ENCODE measurements at places on chromosomes 3 and 15. TPM values are rescaled to one million over a fixed set of nuclear protein-coding genes. Genes with fewer than 3 reads are reported as not detected.
A peak's percentile ranks its signal among the peaks of the same experiment; 100 is the strongest.

Gene ANKRD34C
- total RNA-seq = 0.25 TPM

DNA sequence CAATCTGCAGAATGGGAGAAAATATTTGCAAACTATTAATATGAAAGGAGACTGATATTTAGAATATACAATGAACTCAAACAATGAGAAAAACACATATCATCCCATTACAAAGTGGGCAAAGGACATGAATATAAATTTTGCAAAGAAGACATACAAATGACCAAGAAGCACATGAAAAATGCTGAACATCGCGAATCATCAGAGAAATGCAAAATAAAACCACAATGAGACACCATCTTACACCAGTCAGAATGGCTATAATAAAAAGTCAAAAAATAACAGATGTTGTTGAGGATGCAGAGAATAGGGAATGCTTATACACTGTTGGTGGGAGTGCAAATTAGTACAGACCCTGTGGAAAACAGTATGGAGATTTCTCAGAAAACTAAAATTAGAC, 83.6 kb downstream of the RAP2B start:
- no peaks in the 10 kb centered on the region for H3K4me1 ChIP-seq
- H3K36me3 ChIP-seq = no peaks in the 10 kb centered on the region
- H3K4me3 ChIP-seq = no peak overlapping the region

GRCh38 chr3:66425032-66425431, 75.8 kb downstream of the LRIG1 start:
- no peak overlapping the region for H3K4me3 ChIP-seq
- peak overlapping the region; percentile 79 for H3K27ac ChIP-seq
- no peaks in the 10 kb centered on the region for H3K27me3 ChIP-seq
- H3K4me1 ChIP-seq = peaks cover 50% of the 10 kb centered on the region
- DNase-seq = no peak
- H3K36me3 ChIP-seq = no peaks in the 10 kb centered on the region

Gene CTDSPL
- total RNA-seq = 28.0 TPM

DNA sequence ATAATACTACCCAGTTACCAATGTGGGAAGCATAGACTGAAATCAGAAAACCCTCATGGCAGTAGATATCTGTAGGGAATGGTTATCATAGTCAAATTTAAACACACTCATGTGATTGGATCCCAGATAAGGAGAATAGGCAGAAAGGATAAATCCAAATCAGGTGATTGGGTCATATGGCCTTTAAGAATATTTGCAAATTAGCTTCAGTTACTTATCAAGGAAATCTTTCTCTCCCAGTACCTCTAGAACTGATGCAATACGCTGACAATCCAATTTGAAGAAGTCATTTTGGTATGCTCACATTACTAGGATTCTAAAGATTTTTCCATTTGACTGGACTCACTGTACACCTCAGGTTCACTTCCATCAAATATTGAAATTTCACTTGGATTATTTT, 87.7 kb upstream of the MNS1 start:
- no peaks in the 10 kb centered on the region for H3K4me1 ChIP-seq
- no peak overlapping the region for H3K27ac ChIP-seq
- H3K27me3 ChIP-seq = no peaks in the 10 kb centered on the region
- DNase-seq = no peak
- H3K4me3 ChIP-seq = no peak overlapping the region
- no peaks in the 10 kb centered on the region for H3K36me3 ChIP-seq

DNA sequence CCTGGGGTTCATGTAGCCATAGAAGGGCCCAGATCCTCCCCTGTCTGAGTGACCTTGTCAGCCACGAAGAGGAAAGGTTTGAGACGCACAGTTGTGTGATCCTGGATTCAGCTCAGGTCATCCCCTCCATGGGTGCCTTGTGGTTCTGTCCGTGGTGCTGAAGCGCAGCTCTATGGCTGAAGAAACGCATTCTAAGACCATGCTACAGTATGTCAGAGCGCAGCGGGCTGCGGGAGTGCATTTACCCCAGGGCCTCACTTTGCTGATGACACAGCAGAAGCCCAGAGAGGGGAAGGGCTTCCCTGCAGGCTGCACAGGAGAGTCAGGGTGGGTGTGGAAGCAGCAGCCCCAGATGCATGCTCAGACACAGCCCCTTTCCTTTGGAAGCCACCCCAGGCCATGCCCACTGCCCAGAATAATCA, 68.8 kb upstream of the IQSEC1 start:
- H3K4me3 ChIP-seq = no peak overlapping the region
- no peaks in the 10 kb centered on the region for H3K4me1 ChIP-seq
- H3K36me3 ChIP-seq = no peaks in the 10 kb centered on the region
- H3K27me3 ChIP-seq = no peaks in the 10 kb centered on the region
- H3K27ac ChIP-seq = no peak overlapping the region

- no peak overlapping the region for H3K4me3 ChIP-seq
- no peaks in the 10 kb centered on the region for H3K36me3 ChIP-seq
- no peak for DNase-seq
- peaks cover 61% of the 10 kb centered on the region for H3K4me1 ChIP-seq
- H3K27me3 ChIP-seq = no peaks in the 10 kb centered on the region
- H3K27ac ChIP-seq = no peak overlapping the region
Measured at GRCh38 chr3:37457378-37458065, 283.1 kb upstream of the LRRFIP2 start.

DNA sequence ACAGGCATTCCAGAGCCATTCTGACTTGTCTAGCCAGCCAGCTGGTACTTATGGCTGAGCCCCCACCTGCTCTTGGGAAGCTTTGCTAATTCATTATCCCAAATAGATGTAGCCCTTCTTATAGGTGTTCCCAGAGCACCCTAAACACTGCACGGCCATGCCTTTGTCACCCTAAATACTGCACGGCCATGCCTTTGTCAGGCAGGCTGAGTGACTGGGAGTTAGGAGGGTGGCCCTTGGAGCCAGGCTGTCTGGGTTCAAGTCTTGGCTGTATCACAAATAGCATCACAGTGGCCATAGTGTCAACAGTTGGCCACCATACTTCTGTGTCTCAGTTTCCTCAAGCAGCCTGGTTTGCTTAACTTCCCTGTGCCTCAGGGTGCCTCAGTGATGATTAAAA, 292.3 kb downstream of the ADAMTS17 start:
- no peaks in the 10 kb centered on the region for H3K27me3 ChIP-seq
- no peak overlapping the region for H3K27ac ChIP-seq
- H3K4me3 ChIP-seq = no peak overlapping the region
- H3K36me3 ChIP-seq = no peaks in the 10 kb centered on the region
- no peaks in the 10 kb centered on the region for H3K4me1 ChIP-seq
- DNase-seq = peak; percentile 76

DNA sequence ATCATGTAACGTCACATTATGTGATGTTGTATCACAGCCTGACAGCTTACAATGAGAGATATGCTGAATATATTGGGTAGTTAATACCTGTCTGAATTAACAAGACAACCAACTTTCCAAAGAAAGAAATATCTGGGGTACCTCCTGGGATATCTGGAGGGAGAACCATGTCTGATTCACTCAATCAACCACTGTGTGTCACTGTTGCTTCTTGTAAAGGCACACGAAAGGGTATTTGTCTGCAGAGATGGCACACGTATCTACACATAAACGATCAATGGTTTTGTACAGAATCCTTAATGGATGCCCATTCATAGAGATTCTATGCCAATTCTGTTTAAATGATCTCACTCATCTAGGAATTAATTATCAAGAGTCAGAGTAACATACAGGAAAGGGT, 252.1 kb upstream of the TMCO5A start:
- H3K36me3 ChIP-seq = no peaks in the 10 kb centered on the region
- H3K27me3 ChIP-seq = no peaks in the 10 kb centered on the region
- no peaks in the 10 kb centered on the region for H3K4me1 ChIP-seq
- DNase-seq = no peak
- no peak overlapping the region for H3K4me3 ChIP-seq

Gene EPHA3
- total RNA-seq = 24.1 TPM

- H3K27me3 ChIP-seq = no peaks in the 10 kb centered on the region
- H3K4me3 ChIP-seq = no peak overlapping the region
- no peak for DNase-seq
Measured at GRCh38 chr3:115388166-115388565, 235.1 kb upstream of the GAP43 start.

- H3K27ac ChIP-seq = no peak overlapping the region
- no peak overlapping the region for H3K4me3 ChIP-seq
- peaks cover 17% of the 10 kb centered on the region for H3K4me1 ChIP-seq
- no peak for DNase-seq
- H3K27me3 ChIP-seq = no peaks in the 10 kb centered on the region
- no peaks in the 10 kb centered on the region for H3K36me3 ChIP-seq
Measured at GRCh38 chr3:124429129-124429815, 301.0 kb upstream of the UMPS start.

DNA sequence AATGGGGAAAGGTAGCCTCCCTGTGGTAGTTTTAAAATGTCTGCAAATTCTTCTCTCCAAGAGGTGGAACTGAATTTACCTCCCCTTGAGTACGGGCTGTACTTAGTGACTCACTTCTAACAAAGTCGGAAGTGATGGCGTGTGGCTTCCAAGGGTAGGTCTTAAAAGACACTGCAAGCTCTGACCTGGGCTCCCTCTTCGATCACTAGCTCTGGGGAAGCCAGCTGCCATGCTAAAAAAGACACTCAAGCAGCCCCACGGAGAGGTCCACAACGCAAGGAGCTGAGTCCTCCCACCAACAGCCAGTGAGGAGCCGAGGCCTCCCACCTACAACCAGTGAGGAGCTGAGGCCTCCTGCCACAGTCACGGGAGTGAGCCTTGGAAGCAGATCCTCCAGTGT, 122.0 kb upstream of the HACD2 start:
- DNase-seq = no peak
- H3K27me3 ChIP-seq = no peaks in the 10 kb centered on the region
- no peak overlapping the region for H3K27ac ChIP-seq
- H3K4me1 ChIP-seq = peaks cover 4% of the 10 kb centered on the region

DNA sequence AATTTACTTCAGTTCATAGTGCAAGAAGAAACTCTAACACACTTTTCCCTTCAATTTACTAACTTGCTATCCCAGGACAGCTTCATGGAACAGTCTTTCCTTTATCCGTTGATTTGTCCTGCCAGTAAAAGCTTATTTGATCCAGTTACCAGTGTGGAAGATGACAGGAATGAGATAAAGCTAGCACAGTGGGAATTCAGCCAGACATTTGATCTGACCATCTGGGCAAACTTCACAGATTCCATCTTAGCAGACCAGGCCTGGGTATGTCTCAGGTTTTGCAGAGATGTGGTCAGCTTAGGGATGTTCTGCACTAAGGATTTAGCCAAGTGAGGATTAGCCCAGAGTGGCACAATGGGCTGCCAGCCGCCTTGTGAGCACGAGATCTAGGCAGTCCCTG, 19.7 kb downstream of the CEMIP start:
- no peak overlapping the region for H3K27ac ChIP-seq
- no peaks in the 10 kb centered on the region for H3K27me3 ChIP-seq
- no peaks in the 10 kb centered on the region for H3K4me1 ChIP-seq

DNA sequence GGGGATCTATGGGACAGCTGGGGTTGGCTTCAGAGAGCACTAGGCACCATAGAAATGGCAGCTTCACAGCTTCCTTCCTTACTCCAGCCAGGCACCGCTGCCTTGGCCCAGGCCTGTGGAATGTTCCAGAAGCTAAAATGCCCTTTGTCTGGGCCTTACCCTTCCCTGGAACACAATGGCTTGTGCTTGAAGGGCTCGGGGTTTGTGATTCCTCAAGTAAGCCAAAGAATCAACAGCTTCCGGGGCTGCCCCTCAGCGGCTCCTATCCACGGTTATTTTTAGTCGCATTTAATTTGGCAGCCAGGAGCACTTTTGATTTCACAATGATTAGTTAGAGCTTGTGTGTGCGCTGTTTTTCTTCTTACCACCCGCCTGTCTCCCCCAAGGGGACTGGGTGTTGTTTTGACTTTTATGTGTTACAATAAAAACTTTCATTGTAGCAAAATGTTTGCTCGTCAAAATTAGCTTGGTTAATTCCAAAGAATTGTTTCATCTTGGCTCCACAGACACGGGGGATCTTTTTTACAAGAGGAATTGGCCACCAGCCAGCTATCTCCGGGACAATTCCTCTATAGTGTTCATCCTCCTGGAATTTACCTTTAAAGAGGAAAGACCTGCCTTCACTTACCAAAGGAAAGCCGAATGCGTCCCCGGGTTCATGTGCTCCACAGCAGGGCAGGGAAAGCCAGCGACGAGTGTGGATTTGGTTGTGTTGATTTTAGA, 73.8 kb downstream of the TLE3 start:
- H3K27me3 ChIP-seq = no peaks in the 10 kb centered on the region
- DNase-seq = no peak
- no peak overlapping the region for H3K4me3 ChIP-seq
- H3K4me1 ChIP-seq = peaks cover 20% of the 10 kb centered on the region
- no peak overlapping the region for H3K27ac ChIP-seq

Gene SYNPR
- total RNA-seq = not detected

- no peak overlapping the region for H3K27ac ChIP-seq
- H3K4me3 ChIP-seq = no peak overlapping the region
- DNase-seq = no peak
Measured at GRCh38 chr3:104987859-104988258, 378.9 kb upstream of the ALCAM start.

- no peak overlapping the region for H3K4me3 ChIP-seq
- H3K27ac ChIP-seq = peak overlapping the region; percentile 71
- no peaks in the 10 kb centered on the region for H3K27me3 ChIP-seq
- H3K36me3 ChIP-seq = no peaks in the 10 kb centered on the region
- DNase-seq = no peak
Measured at GRCh38 chr3:101065962-101066361, 72.7 kb upstream of the ABI3BP start.

DNA sequence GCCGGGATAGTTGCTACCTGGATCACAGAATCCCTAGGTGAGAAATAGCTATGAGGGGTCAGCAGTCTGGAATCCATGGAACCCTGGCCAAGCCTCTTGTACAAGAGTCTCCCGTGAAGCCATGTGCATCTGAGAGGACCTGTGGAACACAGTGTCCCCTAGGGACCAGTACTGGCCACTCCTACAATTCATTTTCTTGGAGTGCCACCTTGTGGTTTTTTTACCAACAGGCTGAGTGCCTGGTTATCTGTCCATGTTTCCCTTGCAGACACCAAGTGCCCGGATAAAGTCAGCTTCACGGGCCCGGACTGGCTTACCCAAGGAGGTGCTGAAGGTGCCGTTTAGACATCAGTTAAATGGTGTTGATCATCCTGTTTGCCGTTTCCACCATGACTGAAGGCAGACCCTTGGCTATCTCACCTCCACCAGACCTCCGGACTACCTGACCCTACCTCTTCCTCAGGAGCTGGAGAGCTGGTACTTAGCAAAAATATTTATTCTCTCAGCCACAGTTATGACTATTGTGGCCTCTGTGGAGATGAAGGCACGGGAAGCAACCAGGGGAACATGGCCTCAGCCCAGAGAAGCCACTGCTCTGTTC, 93.9 kb downstream of the RBPMS2 start:
- no peaks in the 10 kb centered on the region for H3K27me3 ChIP-seq
- no peak overlapping the region for H3K27ac ChIP-seq
- DNase-seq = no peak
- H3K36me3 ChIP-seq = peaks cover 70% of the 10 kb centered on the region
- no peaks in the 10 kb centered on the region for H3K4me1 ChIP-seq
- H3K4me3 ChIP-seq = no peak overlapping the region

Gene FEZF2
- total RNA-seq = not detected

Gene HHLA2
- total RNA-seq = not detected

DNA sequence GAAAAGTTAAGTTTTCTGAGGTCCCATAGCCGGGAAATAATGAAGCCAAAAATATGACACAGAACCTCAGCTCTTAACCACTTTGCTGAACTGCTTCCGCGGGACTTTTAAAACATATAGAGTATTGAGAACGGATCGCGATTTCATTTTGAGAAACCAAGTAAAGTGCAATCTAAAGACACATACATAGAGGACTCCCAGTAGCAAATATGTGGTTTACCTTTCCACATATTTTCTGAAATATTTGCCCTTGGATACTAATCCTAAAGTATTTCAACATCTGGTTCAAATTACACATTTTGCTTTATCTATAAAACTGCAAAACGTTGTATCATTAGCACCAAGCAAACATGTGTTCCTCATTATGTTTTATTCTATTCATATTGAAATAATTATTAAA, 776.5 kb downstream of the ROBO2 start:
- no peak for DNase-seq
- no peaks in the 10 kb centered on the region for H3K4me1 ChIP-seq
- H3K27me3 ChIP-seq = no peaks in the 10 kb centered on the region
- no peak overlapping the region for H3K4me3 ChIP-seq
- no peaks in the 10 kb centered on the region for H3K36me3 ChIP-seq
- H3K27ac ChIP-seq = no peak overlapping the region

All from vagina (tissue), 2 donors.